ENCODE measurements at places on chromosomes 2 and 18.

GRCh38 chr18:36302676-36303075 is 5.2 kb downstream of the FHOD3 start:
- no peak for DNase-seq

- DNase-seq = no peak
Measured at GRCh38 chr18:44047585-44047984, 633.1 kb upstream of the SETBP1 start.

- DNase-seq = no peak
Measured at GRCh38 chr2:51710222-51710621, 678.3 kb upstream of the NRXN1 start.

DNA sequence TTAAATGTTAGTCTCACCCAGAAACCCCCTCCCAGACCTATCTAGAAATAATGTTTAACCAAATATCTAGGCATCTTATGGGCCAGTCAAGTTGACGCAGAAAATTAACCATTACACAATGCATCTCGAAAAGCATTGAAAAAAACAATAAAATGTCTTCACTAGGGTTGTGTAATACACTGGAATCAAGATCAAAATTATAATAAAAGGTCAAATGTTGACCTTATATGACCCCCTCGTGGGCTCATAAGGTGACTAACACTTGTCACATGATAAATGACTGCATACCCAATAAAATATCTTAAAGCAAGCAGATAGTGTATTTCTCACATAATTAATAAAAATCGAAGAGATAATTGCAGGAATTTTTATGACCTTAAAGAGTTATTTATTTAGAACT is 447.9 kb upstream of the DSEL start:
- no peak for DNase-seq

DNA sequence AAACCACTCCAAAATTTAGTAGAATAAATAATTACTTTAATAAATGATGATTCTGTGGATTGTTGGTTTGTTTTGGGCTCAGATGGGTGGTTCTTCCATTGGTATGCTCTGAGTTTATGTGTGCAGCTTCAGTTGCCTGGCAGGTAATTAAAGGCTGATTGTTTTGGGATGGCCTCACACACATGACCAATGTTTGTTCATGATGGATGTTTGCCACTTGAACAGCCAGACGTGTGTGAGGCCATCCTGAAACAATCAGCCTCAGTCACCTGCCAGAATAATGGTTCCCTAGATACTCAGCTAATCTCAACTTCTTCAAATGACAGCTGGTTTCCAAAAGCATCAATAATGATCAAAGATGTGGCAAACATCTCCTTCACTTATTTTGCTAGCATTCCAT is 352.5 kb upstream of the GULP1 start:
- no peak for DNase-seq

- no peak for DNase-seq
Measured at GRCh38 chr2:127624756-127625571, 21.0 kb upstream of the GPR17 start.

GRCh38 chr2:204772546-204772945 is 227.3 kb downstream of the PARD3B start:
- no peak for DNase-seq
